ENCODE measurements at places on chromosomes 4 and X.

GRCh38 chr4:28354880-28355656 lies 1494.4 kb downstream of the STIM2 start:
- DNase-seq, result no peak

- DNase-seq, result no peak
These were observed 182.9 kb downstream of the ZIC3 start for GRCh38 chrX:137748827-137749226.

GRCh38 chr4:103498161-103499070 lies 221.4 kb downstream of the TACR3 start:
- DNase-seq, result no peak

DNA sequence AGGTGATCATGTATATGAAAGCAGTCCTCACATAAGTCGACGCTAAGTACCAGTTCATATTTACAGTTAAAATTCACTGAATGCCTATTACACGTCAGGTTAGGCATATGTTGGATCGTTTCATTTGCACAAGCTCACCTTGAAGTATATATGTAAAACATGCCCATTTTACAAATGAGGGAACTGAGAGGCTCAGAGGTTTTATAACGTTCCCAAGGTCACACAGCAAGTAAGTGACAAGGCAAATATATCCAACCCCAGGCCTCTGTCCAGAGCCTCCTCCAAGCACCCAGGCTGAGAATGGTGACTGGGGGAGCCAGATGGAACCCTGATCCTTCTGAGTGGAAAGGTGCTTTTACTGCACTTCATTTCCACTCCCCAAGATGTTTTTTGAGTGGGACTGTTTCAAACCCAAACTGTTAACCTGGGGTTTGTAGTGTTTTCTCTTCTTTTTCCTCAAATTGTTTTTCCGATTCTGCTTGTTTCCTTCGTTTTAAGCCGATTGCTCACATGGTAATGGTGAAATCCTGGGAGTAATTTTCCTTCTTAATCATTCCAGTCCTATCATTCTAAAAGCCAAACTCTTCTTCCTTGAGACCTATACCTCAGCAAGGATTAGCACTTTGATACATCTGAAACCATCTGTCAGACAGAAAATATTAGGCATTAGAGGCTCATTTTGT lies 791 bp downstream of the SMIM20 start:
- no peak for DNase-seq

- no peak for DNase-seq
These were observed 13.9 kb upstream of the BMPR1B start for GRCh38 chr4:94743838-94744237.

- no peak for DNase-seq
These were observed 21.4 kb upstream of the CENPU start for GRCh38 chr4:184755278-184755677.

- DNase-seq, result no peak
These were observed 32.4 kb downstream of the IGFBP7 start for GRCh38 chr4:57077550-57078343.

DNA sequence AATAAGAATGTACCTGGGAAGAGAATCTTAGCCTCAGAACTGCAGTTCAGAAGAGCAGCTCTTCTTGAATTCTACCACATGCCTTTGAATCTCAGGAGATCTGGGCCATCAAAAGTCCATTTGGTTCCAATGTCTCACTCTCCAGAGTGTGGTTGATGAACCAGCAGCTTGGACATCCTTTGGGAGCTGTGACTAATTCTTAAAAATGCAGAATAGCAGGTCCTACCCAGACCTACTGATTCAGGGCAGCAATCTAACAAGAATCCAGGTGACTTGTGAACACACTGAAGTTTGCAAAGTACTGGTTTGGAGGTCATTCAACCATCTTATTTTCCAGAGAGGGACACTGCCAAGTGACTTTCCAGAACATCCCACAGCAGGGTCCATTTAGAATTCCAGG lies 244.7 kb downstream of the PACRGL start:
- no peak for DNase-seq

DNA sequence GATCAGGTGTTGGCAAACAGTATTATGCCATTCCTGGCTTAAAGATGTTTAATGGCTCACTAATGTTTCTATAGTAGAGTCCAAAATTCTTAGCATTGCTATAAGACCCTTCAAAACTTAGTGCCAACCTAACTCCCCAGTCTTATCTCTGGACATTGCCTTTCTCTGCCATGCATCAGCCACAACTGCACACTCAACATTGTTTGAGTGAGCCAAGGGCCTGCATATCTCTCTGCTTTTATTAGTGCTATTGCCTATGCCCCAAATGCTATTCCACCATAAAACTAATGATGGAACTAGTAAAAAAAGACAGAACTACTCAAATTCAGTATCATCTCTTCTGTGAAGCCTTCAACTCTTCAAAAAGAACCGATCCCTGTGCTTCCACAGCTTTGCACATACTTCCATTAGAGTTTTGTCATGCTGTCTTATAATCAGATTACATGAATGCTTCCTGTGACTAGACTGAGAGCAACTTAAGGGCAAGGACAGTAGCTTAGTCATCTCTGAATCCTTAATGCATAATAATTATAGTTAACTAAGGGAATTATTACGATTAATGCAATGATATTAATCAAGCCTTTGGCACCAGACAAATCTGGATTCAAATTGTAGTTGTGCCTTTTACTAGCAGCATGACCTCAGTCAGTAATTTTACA lies 53.7 kb downstream of the CHM start:
- DNase-seq, result no peak

DNA sequence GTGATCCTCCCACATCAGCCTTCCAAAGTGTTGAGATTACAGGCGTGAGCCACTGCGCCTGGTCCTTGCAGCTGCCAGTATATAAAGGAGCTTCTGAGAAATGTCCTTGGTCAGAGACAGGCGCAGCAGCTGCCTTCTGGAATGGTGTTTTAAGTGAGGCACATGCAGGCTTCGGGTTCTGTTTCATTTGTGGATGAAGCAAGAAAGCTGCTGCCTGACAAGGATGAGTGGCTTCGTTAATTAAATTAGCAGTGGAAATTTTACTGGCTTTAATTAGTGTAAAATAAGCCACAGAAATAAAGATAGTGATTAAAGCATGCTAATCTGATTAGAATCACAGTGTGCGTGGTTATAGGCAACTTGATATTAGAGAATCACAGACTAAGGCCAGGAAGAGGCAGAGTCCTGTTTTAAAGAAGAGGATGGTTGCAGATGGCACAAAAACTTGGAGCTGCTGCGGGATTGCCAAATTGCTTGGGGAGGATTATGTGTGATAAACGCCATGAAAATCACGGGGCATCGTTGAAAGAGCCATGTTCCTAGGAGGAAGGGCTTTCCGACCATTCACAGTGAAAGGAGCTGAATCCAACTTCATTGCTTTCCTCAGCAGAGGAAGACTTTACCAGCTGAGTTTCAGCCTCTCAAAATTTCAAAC lies 348.4 kb upstream of the FAT1 start:
- no peak for DNase-seq

DNA sequence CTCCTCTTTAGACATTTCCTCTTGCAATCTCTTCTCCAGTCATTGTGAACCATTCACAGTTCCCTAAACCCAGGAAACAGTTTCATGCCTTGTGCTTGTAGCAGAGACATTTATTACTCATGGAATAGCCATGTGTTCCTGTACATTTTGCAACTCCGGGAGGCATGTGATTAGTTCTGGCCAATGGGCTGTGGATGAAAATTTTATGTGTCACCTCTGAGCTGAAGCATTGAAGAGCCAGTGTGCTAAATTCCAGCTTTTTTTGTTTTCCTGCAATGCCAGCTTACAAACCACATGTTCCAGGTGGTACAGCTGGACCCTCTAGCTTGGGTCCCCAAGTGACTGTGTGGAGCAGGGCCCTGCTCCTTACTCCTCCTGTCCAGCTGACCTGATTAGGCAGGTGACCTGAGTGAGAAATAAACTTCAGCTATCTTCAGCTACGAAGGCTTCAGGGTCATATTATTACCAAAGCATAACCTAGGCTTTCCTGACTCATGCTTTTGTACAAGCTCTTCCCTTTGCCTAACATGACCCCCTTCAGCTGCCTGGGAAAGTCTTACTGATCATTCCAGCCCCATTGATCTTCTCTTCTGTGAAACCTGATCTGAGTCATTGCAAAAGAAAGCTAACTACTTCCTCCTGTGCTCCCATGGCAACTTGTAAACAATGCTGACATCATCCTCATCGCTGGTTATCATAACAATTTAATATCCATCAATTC lies 200.4 kb downstream of the PTTG2 start:
- DNase-seq, result no peak

GRCh38 chrX:45806410-45807121 lies 605.9 kb upstream of the DIPK2B start:
- no peak for DNase-seq

DNA sequence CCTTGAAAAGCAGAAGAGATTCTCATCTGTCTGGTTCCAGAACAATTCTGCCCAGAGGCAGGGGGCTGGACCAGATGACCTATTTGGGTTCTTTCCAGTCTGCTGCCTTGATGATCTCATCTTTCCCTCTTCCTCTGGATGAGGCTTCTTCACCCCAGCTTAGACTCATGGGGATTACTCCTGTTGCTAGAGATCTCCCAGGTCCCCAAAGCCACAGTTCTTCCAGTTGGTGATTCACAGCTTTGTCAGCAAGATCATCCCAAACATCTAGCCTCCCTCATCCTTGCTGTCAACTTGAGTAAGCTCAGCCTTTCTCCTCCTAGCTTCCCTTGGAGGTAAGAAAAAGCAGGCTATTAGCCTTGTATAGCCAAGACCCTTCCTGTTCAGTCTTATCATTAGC lies 64.2 kb upstream of the PJA1 start:
- DNase-seq, result no peak

Data from caudate nucleus (tissue), 63 donors.